Stimulated activated CD8-positive, alpha-beta memory T cell treated with anti-CD3 and anti-CD28 coated beads, Interleukin-12 subunit alpha, Interleukin-12 subunit beta, amount 100 ng/mL, for 1 hour (primary cell): ENCODE measurements at places on chromosomes 2 and 18.
A peak's percentile ranks its signal among the peaks of the same experiment; 100 is the strongest.

DNA sequence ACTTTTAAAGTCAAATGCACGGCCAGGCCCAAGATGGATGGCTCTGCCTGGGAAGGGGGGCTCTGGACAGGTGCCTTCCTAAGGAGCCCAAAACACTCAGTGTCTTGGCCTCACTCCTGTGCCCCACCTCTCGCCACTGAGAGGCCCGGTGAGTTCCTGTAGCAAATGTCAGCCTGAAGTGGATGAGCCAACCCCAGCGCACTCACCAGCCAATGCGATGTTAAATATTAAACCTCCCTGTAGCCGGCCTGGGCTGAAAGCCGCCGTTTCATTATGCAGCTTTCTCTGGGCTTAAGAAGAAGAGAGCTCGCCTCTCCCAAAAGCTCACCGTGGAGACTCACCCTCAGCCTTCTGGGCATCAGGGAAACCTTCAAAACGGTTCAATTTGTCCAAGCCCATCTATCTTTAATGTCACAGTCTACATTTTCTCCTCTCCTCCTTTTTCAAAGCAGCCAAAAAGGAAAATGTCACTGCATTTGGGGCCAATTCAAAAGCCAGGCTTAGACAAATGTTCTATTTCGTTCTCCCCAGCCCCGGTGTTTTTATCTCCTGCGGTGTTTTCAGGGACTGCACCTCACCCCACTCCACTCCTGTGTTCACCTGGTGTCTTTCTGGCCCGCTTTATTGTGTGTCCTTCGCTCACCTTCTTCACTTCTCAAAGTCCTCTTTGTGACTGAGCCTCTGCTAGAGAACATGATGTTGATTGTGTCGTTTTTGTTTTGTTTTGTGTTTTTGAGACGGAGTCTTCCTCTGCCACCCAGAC is 124.0 kb downstream of the NRP2 start:
- no peak for DNase-seq

DNA sequence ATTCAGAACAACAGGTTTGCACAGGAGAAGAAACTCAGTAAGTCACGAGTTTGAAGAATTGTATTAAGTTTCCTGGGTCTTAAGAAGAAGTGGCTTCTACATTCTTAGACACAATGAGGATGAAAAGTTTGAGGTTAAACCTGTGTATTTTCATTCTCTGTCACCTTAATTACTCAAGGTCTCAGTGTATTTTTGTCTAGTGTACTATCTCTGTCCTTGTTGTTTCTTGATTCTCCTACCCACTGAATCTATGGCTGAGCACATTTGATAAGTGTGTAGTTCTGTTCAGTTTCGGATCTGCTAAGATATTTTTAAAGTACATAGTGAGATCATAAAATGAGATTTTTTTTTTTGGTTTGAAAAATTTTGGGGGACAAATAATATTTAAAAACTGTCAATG is 460.7 kb downstream of the NRXN1 start:
- no peak for DNase-seq

DNA sequence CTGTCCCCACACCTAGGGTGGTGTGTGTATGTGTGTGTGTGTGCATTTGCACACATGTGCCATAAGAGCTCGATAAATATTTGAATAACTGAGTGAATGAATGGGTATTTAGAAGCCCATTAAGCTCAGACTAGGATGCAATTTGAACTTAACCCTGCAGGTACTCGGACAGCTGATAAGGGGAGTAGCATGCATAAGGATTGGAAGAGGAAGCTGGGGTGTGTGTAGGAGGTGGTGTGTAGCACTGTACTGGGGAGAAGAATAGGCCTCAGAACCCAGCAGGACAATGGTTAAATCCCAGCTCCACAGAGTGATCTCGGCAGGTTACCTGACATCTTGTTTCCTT is 1.8 kb upstream of the KCNF1 start:
- no peak for DNase-seq

DNA sequence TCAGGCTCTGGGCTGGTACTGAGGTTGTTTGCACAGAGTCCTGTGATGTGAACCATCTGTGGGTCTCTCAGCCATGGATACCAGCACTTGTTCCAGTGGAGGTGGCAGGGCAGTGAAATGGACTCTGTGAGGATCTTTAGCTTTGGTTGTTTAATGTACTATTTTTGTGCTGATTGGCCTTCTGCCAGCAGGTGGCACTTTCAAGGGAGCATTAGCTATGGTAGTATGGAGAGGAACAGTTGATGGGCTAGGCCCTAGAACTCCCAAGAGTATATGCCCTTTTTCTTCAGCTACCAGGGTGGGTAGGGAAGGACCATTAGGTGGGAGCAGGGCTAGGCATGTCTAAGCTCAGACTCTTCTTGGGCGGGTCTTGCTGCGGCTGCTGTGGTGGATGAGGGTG is 257.0 kb upstream of the GYPC start:
- no peak for DNase-seq

GRCh38 chr18:60417946-60418345 is 45.4 kb upstream of the MC4R start:
- DNase-seq = no peak

- no peak for DNase-seq
These were observed 240.8 kb downstream of the TCF4 start for GRCh38 chr18:55346961-55347740.

- DNase-seq = no peak
These were observed 1.1 kb upstream of the SNED1 start for GRCh38 chr2:240997141-240997855.

GRCh38 chr2:162057426-162057825 is 16.6 kb downstream of the DPP4 start:
- DNase-seq = no peak

- no peak for DNase-seq
These were observed 3.2 kb upstream of the FEV start for GRCh38 chr2:218988164-218988563.

DNA sequence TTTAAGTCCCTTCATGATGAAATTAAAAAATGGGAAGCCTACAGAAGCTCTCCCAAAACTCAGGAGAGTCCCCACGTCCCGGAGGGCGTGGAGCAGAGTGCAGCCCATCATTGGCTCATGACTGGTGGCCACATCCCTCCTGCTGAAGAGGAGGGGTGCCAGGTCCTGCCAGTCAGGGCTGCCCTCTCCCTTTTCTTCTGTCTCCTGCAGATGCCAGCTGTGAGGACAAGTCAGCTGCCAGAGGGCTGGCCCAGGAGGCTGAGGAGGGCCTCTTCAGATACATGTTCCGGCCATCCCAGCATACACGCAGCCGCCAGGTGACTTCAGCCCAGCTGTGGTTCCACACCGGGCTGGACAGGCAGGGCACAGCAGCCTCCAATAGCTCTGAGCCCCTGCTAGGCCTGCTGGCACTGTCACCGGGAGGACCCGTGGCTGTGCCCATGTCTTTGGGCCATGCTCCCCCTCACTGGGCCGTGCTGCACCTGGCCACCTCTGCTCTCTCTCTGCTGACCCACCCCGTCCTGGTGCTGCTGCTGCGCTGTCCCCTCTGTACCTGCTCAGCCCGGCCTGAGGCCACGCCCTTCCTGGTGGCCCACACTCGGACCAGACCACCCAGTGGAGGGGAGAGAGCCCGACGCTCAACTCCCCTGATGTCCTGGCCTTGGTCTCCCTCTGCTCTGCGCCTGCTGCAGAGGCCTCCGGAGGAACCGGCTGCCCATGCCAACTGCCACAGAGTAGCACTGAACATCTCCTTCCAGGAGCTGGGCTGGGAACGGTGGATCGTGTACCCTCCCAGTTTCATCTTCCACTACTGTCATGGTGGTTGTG is 2.6 kb downstream of the INHA start:
- DNase-seq = no peak

GRCh38 chr2:144479138-144479537 is 40.8 kb downstream of the ZEB2 start:
- no peak for DNase-seq

- DNase-seq = no peak
These were observed 130.5 kb upstream of the MGAT5 start for GRCh38 chr2:134123332-134123731.

DNA sequence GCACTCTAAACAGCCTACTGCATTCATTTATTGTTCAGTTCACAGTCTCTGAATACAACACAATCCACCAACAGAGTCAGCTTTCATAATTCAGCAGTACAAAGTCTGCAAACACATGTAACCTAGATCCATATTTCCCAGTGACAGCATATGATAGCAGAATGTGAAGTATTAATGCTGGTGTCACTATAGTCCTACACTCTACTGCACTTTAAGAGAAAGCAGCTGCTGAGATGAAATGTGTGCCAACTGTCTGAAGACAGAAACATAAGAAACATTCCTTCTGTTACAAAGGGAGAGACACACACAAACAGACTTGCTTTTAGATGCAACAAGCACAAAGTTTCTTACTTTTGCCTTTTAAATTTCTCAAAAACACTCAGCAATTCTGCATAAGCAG is 441.8 kb downstream of the ZEB2 start:
- DNase-seq = no peak

DNA sequence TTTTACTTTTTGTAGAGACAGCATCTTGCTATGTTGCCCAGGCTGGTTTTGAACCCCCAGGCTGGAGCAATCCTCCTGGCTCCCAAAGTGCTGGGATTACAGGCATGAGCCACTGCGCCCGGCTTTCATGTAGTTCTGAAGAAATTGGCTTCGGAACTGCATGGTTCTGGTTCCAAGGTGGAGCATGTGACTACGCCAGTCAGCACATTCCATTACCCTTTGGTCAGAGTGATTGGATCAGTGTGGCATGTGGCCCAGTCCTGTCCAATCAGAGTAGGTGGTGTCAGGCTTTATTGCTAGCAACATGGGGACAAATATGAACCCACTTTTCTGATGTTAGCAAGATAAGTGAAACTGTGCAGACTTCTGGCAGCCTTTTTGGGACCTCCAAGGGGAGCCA is 16.3 kb upstream of the ATOH8 start:
- DNase-seq = no peak

DNA sequence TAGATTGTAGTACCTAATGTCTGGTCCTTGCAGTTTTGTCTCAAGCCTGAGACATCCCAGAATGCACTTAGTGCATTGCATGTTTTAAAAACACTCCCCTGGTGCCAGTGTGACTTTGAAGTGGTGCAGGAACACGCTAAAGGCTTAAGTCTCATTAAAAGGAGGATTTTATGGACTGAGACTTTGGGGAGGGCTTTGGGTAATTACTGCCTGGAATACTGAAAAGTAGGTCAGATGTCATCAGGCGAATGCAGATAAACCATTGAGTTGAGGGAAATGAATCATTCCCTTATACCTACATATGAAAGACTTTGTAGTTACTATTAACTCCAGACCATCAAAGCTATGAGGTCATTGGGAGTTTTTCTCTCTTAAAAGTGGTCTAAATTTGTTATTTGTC is 3.0 kb upstream of the OSBPL1A start:
- DNase-seq = no peak

GRCh38 chr2:45433363-45433762 is 177.7 kb downstream of the SRBD1 start:
- DNase-seq = no peak

GRCh38 chr2:86383844-86384243 is 46.4 kb upstream of the REEP1 start:
- DNase-seq = no peak

- DNase-seq = peak; percentile 25
These were observed 134.9 kb downstream of the MAP3K20 start for GRCh38 chr2:173210270-173211196.

GRCh38 chr2:130154773-130155765 is 10.2 kb upstream of the CCDC74B start:
- no peak for DNase-seq

- no peak for DNase-seq
These were observed 112.6 kb upstream of the NDUFV2 start for GRCh38 chr18:8989855-8990254.

GRCh38 chr2:3505771-3506170 is 13.6 kb downstream of the ADI1 start:
- DNase-seq = no peak

- DNase-seq = no peak
These were observed 109.6 kb upstream of the STPG4 start for GRCh38 chr2:47264686-47265085.

DNA sequence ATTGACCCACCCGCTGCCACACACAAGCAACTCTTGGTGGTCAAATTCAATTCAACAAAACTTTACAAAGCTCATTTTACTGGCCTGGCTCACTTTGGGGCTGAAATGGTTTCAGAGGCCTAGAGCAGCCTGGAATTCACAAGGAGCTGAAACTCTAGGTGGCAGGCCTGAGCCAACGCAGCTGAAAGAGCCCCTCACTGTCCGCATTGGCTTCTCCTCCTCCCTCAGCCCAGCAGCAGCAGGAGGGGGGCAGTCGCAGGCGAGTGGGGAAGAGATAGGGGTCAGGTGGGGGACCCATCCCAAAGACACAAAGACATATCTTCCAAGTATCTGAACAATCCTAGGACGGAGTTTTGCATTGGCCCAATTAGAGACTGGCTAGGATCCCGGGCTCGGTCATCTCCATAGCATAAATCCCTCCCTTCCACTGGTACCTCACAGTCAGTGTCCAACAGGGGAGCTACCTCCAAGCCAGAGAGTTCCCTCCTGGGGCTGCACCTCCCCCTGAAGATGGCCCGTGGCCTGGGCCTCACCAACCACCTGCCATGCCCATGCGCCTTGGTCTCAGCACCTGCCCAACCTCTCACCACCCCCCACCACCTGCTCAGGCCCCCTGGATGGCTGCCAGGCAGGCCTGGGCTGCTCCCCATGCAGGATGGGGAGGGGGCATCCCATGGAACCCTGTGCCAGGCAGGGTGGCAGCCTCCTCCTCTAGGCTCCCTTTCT is 113.4 kb downstream of the ZBTB7C start:
- DNase-seq = no peak

- no peak for DNase-seq
These were observed 9.4 kb downstream of the NEU4 start for GRCh38 chr2:241818229-241818942.

DNA sequence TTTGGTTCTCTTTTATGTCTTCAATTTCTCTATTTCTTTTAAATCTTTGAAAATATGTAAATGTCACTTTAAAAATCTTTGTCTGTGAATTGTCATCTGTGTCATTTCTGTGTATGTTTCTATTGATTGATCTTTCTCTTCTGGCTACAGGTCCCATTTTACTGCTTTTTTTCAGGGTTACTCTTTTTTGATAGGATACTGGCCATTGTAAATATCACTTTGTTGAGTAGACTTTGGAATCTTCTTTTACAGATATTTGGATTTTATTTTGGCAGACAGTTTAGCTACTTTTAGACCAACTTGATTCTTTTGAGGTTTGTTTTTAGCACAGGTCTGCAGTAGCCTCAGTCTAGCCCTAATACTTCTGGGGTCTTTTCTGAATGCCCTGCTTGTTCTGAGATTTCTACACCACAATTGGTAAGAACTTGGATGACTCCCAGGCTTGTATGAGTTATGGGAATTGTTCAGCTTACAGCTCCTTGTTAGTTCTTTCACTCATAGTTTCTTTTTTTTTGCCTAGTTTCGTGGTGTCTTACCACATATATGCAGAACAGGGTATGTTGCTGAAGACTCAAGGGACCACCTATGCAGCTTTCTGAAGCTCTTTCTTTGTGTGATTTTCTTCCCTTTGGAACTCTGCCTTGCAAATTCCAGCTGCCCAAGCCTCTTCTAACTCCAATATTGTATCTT is 122.2 kb downstream of the QPCT start:
- DNase-seq = no peak

DNA sequence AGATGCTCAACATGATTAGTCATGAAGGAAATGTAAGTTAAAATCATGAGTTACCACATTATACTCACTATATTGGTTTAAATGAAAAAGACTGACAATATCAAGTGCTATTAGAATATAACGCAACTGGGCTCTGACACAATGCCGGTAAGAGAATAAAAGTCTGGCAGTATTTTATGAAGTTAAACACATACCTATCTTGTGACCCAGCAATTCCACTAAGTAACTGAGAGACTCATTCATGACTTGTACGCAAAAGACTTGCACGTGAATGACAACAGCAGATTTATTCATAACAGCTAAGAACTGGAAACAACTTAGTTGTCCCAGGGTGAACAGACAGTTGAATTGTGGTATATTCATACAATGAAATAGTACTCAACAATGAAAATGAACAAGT is 342.1 kb downstream of the SLC4A3 start:
- no peak for DNase-seq
